Thoracic aorta (tissue), 2 donors: ENCODE measurements at places on chromosomes 13 and 19. TPM values are rescaled to one million over a fixed set of nuclear protein-coding genes. Genes with fewer than 3 reads are reported as not detected.

DNA sequence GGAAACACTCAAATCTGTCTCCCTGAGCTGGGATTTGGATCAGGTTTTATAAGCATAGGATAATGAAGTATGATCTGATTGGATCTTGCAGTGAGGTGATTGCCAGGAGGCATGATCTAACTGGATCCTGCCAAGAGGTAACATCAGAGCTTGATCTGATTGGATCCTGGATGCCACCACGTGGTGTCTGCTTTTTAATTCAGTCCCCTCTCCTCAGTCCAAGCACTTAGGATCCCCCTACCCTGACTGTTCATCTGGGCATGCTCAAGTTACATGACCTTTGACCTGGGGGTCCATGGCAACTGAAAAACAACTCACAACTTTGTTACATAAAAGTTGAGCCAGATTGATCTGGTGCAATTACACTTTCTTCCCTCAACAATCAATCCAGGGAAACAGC, 47.5 kb upstream of the LSM14A start:
- no peak for DNase-seq

DNA sequence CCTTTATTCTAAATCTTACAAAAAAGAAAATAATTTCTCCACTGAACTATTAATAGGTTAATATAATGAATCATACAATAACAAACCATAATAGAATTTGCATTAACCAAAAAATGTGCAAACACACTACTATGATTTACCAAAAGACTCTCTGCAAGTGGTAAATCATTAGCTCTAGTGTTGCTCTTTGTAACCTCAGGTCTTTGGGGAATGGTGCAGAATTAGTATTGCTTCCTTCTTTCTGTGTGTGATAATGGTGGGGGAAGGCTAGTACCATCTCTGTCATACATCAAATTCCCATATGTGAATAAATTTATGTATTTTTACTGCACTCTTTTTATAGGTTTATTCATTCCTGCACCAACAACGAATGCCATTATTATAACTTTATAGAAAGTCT, 105.1 kb downstream of the COG6 start:
- DNase-seq, result no peak

DNA sequence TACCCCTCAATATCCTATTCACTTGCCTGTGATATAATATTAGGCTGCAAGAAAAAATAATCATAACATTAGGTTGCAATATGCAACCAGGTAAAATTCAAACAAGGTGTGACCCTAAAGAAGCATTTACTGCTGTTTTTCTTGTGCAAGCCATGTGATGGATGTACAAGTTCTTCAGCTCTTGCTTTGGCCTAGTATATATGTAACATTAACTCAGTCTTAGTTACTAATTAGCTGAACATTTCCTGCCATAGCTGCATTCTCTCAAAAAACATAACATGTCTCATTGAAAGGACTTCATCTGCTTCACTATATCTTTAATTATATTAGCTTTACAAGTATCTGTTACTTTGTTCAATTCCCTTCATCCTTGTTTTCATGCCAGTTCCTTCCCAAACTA, 406.8 kb upstream of the HTR2A start:
- DNase-seq, result no peak

The ZNF493 gene
- total RNA-seq, result 41.7 TPM
